Amniotic stem cell (primary cell): ENCODE measurements at places on chromosomes 2 and 18.

GRCh38 chr2:83900862-83901261, 558.2 kb downstream of the SUCLG1 start:
- DNase-seq: no peak

DNA sequence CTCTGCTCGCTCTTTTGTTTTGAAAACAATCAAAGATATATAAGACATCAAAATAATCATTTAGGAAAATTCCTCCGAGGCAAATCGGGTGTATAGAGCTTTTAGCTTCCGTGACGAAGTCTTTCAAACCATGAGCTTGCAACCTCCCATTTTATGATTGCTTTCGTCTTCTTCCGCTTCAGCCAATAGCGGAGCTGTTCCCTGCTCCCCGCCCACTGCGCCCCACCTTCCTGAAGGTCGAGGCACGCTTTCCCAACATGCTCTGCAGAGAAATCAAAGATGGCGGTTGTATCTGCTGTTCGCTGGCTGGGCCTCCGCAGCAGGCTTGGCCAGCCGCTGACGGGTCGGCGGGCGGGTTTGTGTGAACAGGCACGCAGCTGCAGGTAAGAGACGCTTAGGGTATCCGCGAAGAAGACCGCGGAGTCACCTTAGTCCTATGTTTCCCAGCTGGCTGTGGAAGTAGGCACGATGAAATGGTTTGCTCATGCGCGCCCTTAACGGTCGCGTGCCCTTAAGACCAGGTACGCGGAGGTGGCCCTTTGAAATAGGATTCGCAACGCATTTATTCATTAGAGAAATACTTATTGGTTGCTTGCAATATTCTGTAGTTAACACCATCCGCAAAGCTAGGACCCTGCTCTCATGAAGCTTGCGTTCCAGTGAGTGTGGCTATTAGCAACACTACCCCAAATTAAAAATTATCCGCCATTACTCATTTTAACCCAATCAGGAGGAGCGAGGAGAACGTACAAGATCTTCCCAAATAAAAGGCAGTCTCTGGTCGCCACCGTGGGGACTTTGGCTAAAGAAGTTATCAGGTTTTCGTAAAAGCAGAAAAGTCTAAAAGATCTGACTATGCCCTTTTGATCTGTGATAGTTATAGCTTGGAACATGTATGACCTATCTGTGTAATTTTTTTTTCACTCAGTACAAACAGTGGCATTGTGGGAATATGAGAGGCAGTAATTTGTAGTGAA, at the start of gene PTCD3:
PTCD3 (plus strand) TSS at position 267 of the 977 bp plus-strand sequence; CDS start at position 280, 13 bp downstream.
- DNase-seq: peak; percentile 92

DNA sequence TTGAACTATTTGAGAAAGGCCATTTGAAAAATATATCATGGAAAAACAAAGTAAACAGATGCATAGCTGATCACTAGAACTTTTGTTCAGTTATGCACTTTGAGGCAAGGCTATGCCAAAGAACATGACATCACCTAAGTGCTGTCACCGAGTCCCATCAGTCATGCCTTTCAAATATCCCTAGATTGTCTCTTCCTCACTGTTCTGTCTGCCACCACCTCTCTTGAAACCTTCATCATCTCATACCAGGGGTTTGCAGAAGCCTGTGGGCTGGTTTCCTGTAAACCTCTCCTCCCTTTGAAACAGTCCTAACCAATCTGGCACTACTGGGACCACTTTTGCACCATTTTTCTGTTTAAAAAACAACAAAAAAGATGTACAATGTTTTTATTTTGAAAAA, 12.3 kb upstream of the RAPH1 start:
- no peak for DNase-seq

GRCh38 chr2:96934831-96935540, 51.4 kb downstream of the FAM178B start:
- DNase-seq: no peak

- no peak for DNase-seq
Measured at GRCh38 chr18:40670668-40671375, 1284.2 kb upstream of the PIK3C3 start.

DNA sequence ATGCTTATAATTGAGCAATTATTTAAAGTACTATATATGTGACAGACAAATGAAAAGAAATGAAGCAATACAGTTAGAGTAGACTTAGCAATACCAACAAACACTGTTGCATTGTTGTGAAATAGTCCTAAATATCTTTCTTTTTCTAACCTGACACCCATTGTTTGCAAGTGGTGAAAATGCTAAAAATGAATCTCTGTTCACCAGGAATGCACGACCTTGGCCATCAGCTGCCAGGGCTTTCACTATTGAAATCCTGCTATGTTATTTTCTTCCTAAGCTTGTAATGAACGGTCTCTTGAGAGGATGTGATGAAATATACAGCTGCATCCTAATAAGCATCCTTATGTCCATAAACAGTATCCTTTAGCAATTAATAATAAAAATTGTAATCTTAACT, 136.2 kb upstream of the MGAT5 start:
- no peak for DNase-seq

- DNase-seq: no peak
Measured at GRCh38 chr2:48080534-48081316, 174.4 kb upstream of the FBXO11 start.

GRCh38 chr2:102662833-102663232, 43.5 kb downstream of the SLC9A2 start:
- DNase-seq: no peak
